T-helper 1 cell (primary cell): ENCODE measurements at places on chromosomes 2 and 18.

DNA sequence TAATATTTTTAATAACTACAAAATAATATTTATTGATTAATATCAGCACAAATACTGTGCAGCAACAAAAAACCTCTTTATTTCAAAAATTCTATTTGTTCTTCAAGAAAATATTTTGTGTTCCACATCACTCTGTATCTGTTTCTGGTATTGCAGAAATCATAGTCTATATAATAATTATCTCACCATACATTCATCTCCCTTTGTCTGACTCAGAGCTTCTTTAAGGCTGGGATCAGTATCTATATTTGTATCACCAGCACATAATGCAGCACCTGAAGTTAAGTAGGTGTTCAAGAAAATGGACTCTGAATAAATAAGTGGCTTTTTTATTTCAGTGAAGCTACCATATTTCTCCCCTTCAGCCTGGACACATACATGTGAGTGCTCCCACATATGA is 1.6 kb upstream of the MARCHF4 start:
- DNase-seq: no peak

DNA sequence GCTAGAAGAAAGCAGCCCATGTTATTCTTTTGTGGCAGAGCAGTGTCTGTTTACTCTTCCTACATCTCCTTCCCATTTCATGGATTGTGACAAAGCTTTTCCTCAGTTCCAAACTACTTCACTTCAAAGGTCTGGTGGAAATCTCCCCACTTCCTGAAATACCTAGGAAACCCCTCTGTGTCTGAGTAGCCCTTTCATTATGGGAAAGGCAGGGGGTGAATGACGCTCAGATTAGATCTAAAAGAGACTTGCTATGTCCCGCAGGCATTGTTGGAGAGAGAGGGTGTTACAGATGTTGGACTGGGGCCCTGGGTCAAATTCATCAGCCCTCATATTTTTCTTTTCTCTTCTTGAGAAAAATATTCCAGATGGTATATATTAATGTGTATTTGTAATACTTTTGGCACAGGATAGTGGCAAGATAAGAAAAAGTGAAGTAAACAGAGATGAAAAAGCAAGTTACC is 675.0 kb downstream of the IRS1 start:
- DNase-seq: no peak

GRCh38 chr2:129233751-129234406 is 745.6 kb upstream of the RAB6C start:
- DNase-seq: no peak

DNA sequence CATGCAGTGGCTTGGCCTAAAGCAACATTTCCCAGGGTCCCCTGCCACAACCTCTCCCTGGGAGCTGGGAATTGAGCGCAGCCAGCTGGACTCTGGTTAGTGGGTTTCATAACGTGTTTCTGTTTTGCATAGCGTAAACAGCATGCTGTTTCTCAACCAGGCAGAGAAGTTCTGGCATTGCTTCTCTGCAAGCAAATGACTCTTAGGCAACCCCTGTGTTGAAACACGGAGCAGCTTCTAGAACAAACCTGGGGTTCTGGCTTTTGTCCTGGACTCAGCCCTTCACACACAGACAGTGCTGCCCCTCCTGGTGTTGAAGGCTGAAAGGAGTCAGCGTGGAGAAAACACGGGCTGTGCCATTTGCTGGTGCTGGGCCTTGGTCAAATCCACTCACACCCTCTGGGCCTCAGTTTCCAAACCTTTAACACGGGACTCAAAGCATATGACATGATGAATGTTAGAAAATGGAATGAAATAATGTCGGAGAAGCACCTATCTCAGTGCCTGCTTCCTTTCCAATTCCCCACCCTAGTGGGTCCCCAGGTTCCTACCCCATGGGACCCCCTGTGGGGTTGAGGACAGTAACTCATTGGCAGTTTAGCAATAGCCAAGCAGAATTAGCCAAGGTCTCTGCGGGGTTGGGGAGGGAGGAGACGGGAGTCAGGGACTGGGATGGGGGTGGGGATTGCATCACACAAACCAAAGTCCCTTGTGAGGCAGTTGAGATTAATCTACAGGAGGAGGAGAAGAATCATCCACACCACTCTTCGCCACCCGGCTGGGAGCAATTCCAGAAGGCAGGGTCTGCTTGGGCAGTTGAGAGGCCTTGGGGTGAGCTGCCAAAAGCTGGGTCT is 30.2 kb upstream of the IL1R2 start:
- no peak for DNase-seq

GRCh38 chr2:100011272-100011731 is 131.1 kb downstream of the AFF3 start:
- no peak for DNase-seq

DNA sequence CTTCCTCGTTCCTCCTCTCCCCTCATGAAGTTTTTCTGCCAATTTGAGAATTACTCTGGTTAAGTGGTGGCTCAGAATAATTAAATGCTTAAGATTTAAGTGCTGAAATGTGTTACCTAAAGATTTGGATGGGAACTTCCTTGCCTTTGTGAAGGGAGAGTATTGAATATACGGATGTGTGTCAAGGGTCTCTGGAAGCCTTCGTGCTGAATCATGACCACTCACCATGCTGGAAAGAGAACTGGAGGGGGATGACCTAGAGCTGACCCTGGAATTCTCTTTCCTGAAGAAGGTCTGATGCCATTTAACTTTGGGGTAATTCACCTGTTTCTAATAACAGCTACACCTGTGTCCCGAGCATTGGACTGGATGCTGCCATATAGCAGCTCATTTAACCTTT is 2.2 kb downstream of the MOCOS start:
- no peak for DNase-seq

GRCh38 chr2:119464981-119465380 is 33.3 kb downstream of the TMEM37 start:
- no peak for DNase-seq

DNA sequence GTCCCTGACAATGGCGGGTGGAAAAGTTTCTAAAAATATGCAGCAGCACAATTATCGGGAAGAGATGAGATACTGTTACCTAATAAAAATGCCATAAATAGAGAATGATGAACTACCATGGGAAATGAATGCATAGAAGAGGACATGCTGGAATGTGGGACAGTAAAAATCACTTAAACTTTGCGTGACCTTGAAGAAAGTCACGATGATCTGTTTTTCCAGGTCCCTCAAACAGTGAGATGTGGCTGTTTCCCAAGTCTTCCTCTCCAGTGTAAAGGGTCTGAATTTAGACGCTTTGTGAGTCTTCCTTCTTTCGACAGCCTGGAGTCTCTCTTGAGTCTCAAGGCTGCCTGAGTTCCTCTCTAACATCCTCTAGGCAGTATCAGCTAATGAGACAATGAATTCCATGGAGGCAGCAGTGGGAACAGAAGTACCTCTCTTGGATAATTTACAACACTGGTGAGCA is 1.4 kb downstream of the CLUL1 start:
- no peak for DNase-seq

GRCh38 chr2:1907291-1907690 is 163.0 kb upstream of the PXDN start:
- no peak for DNase-seq

DNA sequence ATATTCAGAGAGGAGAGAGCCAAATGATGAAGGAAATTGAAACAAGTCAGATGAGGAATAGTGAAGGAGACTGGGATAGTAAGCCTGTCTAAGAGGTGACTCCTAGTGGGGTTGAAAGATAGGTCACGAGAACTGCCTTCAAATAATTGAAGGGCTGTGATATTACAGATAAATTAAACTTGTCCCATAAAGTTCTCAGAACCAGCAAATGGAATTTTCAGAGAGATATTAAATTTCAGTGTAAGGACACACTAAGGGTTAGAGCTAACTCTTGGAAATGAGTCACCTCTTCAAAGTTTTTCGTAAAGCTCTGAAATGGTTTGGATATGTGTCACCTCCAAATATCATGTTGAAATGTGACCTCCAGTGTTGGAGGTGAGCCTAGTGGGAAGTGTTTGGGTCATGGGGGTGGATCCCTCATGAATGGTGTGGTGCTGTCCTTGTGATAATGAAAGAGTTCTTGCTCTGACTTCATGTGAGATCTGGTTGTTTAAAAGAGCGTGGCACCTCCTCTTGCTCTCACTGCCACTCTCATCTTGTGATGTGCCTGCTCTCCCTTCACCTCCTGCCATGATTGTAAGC is 87.3 kb downstream of the BABAM2 start:
- DNase-seq: no peak

- no peak for DNase-seq
These were observed 9.5 kb upstream of the KLHL29 start for GRCh38 chr2:23375448-23375847.

- no peak for DNase-seq
These were observed 13.1 kb downstream of the CFLAR start for GRCh38 chr2:201128933-201129505.

DNA sequence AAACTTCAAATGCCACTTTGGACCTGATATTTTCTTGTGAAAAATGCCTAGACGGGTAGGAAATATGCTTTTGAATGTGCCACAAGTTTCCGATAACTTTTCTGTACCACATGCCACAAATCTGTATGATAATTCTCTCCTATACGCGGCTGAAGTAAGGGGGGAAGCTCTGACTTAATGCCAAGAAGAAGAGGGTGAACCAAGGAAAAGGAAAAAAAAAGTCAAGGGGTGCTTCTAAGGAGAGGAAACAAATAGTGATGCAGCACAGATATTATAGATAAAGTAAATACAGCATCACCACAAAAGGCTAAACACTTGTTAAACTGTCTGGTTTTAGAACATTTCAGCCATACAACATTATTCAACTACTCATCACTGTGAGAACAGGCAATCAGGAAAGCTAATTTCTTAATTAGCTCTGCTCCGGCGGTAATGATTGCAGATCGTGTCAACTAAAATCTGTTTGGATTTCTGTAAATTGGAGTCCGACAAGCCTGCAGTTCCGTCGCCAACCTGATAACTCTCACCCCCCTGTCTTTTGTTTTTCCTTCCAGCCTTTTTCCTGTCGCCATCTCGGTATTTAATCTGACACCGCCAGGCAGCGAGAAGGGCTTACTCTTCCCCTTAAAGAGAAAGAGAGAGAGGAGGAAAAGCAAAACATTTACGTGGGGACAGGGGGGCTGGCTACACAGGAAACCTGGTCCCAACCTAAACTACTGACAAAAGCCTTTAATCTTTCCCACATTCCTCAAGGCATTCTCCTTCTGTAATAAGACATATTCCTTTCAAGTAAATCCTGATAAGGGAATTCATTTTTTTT is 67.5 kb downstream of the ZEB2 start:
- no peak for DNase-seq

GRCh38 chr2:46870051-46870839 is 45.4 kb downstream of the MCFD2 start:
- no peak for DNase-seq

- DNase-seq: no peak
These were observed 31.0 kb downstream of the KIF1A start for GRCh38 chr2:240789051-240789453.

GRCh38 chr2:176098366-176099158 is 1.0 kb upstream of the HOXD12 start:
- DNase-seq: no peak

DNA sequence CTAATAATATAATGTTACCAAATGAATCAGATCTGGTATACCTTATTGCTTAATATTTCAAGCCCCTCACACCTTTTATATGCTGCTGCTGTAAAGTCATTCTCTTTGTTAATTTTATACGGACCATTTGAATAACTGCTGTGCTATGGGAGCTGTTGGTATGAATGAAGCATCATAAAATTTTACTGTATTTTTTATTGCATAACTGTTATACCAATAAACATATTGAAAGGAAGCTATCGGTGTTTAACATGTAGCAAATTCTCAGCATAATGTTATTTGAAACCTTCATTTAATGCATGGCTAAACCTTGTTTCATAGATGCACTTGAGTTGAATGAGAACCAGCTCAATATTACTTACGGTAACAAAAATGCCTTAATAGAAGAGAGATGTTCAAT is 1040.3 kb downstream of the SOCS6 start:
- DNase-seq: no peak

- no peak for DNase-seq
These were observed 21.1 kb upstream of the MALT1 start for GRCh38 chr18:58649966-58650816.

DNA sequence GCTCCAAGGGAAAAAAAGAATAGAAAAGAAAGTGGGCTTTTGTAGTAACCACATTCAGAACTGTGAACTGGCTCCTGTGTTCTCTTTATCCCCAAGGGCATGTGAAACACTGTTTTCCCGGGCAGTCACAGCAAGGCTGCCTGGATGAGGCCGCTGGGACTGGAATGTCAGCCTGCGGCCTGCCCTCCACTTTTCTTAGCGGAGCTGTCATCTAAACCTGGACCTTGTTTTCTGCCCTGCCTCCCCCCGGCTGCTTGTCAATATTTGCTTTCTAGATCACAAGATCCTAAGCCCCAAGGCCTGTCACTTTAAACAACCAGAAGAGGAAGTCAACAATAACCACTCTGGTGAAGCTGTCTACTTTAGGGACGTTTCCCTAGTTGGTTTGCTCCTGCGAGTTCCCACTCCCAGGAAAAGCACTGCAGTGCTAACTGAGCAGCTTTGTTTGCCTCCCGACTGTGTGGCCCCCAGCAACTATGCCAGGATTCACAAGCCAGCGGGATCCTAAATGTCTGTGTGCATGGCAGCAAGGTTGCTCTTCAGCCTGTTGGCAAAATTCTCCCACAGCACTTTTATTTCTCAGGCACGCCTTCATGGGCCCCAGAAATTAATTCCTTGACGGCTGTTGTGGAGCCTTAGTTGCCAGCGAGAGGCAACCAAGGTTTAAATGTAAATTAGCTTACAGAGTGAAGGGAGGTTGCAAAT is 30.6 kb downstream of the SOWAHC start:
- no peak for DNase-seq

DNA sequence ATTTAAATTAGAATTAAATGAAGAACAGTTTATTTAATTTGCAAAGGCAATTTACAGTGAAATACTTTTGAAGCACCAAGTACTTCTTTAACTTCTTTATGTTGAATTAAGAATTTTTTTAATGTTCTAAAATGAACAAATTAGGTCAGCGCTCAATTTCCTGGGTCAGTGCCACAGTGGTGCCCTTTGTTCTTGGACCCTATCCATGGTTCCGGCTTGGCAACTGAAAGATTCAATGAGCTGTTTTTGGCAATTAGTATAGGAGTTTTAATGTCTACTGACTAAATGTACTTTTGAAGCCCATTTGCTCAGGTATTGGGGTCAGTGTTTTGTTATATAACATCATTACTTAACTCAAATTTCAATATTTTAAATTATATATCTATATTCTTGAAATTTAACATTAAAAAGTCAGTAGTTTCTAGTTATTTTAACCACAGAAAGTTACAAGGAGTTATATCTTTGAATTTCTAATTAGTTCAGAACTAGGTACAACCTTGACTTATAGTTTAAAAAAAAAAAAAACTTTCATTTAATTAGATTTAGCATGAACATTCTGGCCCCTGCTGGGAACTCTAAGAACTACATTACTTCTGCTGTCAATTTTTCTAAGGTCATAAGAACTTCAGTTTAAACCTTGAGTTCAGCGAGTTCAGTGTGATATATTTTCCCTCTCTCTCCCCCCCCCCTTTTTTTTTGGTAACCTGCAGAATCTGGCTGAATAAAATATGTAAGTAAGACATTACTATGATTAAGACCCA is 7.6 kb upstream of the MSTN start:
- no peak for DNase-seq

GRCh38 chr2:98543214-98543613 is 65.1 kb downstream of the COA5 start:
- no peak for DNase-seq
